ENCODE measurements at places on chromosomes 13 and 19. TPM values are rescaled to one million over a fixed set of nuclear protein-coding genes. Genes with fewer than 3 reads are reported as not detected.

CEACAM20 gene
- total RNA-seq = 0.08 TPM

LPAR6 gene
- 1.0 TPM for total RNA-seq

ARL11 gene
- not detected for total RNA-seq

C13orf42 gene
- total RNA-seq = not detected

SOX1 gene
- total RNA-seq = not detected

CGB3 gene
- not detected for total RNA-seq

VAV1 gene
- 6.3 TPM for total RNA-seq

GPR12 gene
- total RNA-seq = not detected

TPTE2 gene
- total RNA-seq = not detected

GGN gene
- 0.22 TPM for total RNA-seq

OCEL1 gene
- total RNA-seq = 11.7 TPM

OR7G3 gene
- total RNA-seq = not detected

KLK2 gene
- 0.15 TPM for total RNA-seq

HIPK4 gene
- 0.29 TPM for total RNA-seq

METTL21C gene
- total RNA-seq = not detected

KLK14 gene
- total RNA-seq = 0.41 TPM

FGF21 gene
- total RNA-seq = not detected

CCDC159 gene
- total RNA-seq = 5.8 TPM

ZNF813 gene
- total RNA-seq = 0.23 TPM

IZUMO1 gene
- not detected for total RNA-seq

PLVAP gene
- not detected for total RNA-seq

COMMD6 gene
- total RNA-seq = 146 TPM

SEMA6B gene
- total RNA-seq = 6.0 TPM

PODNL1 gene
- 1.1 TPM for total RNA-seq
